ENCODE measurements at places on chromosomes 1 and 21.

DNA sequence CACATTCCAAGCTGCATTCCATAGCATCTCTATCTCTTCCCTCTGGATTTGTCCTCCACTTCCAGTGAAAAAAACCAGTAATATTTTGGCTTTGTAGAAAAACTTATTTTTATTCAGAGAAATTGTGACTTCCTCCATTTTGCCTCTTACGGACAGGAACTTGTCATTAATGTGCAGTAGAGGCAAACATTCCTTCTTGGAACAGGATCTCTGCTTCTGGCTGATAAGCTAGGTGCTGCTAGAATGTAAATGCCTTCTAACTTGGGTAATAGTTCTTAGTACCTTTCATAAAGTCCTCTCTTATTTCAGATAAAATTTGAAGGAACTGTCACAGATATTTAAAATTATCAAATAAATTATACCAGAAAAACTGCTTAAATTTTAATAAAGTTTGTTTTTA is 707.8 kb downstream of the USP25 start:
- no peak for DNase-seq

- DNase-seq: no peak
These were observed 777.9 kb downstream of the LTN1 start for GRCh38 chr21:28214786-28215185.

DNA sequence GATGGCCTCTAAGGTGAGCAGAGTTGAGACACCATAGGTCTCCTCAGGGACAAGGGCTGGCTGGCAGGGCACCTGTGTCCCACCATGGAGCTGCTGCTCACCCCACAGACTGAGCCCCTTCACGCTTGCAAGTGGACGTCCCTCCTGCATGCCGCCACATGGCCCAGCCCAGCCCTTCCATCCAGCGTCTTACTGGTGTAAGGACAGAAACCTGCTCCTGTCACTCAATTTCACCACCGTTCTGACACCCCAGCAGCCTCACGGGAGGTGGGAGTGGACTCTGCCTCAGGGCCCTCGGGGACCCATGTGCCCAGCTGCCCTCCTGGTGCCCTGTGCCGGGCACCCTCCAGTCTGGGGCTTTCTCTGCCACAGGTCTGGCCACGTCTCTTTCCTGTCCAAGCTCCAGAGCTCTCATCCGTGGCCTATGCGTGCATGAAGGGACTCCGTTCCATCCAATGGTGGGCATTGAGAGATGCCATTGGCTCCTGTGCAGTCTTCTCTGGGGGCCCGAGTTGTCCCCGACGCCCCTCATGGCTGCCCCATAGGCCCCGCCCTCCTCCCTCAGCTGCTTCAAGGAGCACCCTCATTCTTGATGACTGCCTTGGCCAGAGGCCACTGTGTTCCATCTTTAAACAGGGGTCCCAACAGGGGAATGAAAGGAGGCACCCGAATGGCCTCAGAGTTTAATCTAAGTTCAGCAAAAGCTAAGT is 42.6 kb upstream of the COL6A1 start:
- no peak for DNase-seq

GRCh38 chr1:71156590-71156989 is 75.8 kb upstream of the ZRANB2 start:
- DNase-seq: no peak

GRCh38 chr1:47213230-47213963 is 18.6 kb downstream of the TAL1 start:
- no peak for DNase-seq

- DNase-seq: no peak
These were observed 164.9 kb upstream of the PKN2 start for GRCh38 chr1:88519156-88519555.

DNA sequence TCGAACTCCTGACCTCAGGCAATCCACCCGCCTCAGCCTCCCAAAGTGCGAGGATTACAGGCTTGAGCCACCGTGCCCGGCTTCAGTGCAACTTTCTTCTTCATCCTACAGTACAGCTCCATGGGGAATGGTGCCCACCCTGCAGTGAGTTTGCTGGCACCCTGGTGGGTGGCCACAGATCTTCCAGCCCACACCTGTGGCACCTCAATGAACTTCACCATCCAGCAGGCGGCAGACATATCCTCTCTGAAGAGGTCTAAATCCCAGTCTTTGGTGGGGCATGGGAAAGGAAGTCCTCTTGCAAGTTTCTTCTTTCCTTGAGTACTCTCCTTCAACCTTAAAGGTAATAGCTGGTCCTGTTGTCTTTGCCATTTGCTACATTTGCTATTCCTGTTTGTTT is 18.1 kb upstream of the ZBTB8A start:
- no peak for DNase-seq

GRCh38 chr1:12275370-12275769 is 45.5 kb downstream of the VPS13D start:
- no peak for DNase-seq

DNA sequence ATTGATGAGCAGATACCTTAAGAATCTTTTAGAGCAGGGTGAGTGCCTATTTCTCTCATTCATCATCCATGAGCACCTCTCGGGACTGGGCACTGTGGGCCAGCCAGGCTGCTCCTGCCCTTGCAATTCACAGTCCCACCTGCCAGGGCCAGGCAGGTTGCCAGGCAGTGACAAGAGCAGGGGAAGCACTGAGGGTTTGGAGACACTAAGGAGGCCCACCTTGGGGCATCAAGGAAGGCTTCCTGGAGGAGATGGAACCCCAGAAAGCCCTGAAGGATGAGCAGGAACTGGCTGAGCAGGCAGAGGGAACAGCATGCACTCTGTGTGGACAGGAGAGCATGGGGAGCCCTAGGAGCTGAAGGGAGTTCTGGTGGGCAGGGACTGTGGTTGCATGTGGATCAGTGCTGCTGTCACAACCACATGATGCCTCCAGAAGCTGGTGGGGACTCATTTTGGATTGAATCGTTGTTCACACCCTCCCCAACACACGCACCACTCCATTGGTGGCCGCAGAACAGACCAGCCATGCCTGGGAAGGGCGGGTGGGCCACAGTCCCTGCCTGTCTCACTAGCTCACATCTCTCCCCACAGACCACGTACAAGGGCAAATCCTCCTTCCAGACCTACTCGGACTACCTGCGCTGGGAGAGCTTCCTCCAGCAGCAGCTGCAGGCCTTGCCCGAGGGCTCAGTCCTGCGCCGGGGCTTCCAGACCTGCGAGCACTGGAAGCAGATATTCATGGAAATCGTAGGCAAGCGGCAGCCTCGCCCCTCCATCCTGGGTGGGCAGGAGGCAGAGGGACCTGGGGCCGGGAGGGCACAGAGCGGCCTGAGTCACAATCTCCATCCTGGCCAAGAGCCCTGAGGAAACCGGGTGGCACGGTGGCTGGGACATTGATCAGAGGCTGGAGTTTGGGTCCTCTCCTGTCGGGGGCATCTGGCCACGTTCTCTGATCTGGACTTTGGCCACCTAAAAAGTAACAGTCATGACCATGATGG is 55.1 kb downstream of the DISP3 start:
- DNase-seq: no peak

DNA sequence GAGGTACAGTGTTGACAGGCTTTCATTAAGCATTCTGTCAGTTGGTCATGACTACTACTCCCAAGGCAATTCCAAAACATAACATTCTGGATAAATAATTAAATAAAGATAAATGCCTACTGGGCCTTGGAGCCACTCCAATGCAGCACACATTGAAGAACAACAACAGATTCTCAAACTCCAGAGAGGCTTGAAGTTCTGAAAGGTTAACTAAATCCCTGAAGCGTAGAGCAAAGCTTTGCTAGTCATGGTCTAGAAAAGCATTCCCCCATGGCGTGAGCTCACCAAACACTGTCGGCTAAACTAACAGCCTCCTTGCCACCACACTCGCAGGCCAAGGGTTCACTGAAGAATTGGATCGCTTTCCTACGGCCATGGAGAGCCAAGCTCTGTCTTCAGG is 268.0 kb downstream of the ATG4C start:
- no peak for DNase-seq

GRCh38 chr1:170027760-170028159 is 46.7 kb downstream of the KIFAP3 start:
- no peak for DNase-seq

- DNase-seq: no peak
These were observed 45.7 kb downstream of the SLC9A1 start for GRCh38 chr1:27109103-27109822.

DNA sequence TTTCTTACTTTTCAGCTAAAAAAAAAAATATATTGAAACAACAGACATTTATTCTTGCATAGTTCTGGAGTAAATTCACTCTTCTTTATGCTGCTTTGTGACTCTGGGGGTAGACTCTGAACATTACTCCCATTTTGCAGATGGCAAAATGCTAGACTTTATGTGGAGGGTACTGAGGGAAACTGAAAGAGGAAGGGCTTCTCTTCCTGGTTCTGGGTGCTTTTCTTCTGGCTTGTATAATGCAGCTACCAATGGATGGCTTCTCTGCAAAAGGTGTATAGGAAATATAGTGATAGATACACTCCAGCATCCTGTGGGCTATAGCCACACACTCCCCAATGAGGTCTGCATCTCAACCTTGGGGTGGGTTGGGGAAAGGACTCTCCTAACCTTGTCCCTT is 19.7 kb upstream of the ZBTB40 start:
- no peak for DNase-seq

GRCh38 chr1:228866468-228866867 is 131.2 kb downstream of the RHOU start:
- DNase-seq: no peak

DNA sequence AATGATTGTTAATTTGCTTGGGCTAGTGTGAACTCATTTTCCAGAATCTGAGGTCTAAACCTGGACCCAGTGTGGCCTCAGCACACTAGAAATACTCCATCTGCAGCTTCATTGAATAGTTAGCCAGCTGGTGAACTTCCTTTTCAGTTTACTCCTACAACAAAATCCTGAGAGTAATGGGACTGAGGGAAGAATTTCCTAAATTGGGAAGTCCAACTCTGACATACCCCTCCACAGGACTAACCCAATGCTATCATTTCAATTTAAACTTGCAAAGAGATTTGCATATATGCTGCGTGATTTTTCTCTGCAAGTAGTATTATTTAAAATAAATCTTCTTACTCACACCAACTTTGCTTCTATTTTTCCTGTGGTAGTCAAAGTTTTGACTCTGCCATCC is 27.8 kb upstream of the PIGC start:
- no peak for DNase-seq

DNA sequence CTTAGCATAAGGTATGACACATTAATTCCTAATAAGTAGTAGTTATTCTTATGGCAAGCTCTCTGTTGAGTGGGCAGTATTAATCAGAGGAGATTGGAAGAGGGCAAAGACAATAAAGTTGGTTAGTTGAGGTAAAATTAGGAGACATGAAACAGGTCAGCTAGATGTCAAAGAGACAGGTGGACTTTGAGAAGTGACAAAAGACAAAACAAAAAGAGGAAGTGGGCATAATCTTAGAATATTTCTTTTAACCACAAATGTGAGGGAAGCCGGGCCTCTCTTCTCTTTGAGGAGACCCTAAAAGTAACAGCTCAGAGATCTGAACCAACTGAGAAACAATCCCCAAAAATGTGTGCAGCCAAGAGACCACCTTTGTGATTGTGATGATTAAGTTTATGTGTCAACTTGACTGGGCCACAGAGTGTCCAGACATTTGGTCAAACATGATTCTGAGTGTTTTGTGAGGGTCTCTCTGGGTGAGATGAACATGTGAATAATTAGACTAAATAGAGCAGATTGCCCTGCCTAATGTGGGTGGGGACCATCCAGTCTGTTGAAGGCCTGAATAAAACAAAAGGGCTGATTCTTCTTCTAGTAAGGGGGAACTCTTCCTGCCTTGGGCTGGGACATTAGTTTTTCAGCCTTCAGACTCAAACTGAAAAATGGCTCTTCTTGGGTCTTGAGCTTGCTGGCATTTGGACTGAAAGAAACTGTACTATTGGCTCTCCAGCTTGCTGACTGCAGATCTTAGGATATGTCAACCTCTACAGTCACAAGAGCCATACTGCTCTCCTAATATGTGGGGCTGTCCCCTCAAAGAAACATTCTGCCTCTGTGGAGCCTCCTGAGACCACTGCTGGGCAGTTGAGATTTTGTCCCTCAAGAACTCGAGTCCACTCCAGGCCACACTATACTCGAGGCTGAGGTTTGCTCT is 40.0 kb downstream of the FCRL5 start:
- DNase-seq: no peak

DNA sequence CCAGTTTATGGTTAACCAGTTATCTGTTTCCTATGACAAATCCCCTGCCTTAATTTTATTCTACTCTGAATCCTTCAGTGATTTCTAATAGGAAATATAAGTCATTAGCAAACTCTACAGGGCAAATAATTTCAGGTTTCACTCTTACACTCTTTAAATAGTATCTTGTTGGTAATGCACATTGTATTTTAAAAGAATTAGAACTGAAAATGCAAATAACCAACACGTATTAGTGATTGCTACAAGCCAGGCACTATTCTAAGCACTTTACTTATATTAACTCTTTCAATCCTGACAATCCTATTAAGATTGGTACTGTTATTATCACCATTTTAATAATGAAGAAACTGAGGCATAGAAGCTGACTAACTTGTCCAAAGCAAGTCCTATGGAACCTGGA is 48.3 kb upstream of the LHX8 start:
- DNase-seq: no peak

DNA sequence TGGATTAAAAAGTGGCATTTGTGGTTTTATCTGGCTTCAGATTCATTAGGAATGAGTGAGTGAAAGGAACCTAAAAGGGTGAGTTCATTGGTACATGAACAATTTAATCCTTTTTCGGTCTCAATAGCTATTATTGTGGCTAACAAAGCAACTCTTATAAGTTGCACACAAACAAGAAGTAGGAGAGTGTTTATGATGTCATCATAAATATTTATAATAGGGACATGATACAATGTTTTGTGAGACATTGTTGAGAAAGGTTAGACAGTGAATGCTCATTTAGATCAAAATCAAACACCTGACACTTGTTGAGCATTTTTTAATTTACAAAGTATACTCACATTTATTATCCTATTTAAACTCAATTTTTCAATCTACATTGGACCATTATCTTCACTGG is 363.4 kb downstream of the PDE4B start:
- DNase-seq: no peak

- DNase-seq: no peak
These were observed 381.4 kb downstream of the RWDD3 start for GRCh38 chr1:95615421-95615820.

DNA sequence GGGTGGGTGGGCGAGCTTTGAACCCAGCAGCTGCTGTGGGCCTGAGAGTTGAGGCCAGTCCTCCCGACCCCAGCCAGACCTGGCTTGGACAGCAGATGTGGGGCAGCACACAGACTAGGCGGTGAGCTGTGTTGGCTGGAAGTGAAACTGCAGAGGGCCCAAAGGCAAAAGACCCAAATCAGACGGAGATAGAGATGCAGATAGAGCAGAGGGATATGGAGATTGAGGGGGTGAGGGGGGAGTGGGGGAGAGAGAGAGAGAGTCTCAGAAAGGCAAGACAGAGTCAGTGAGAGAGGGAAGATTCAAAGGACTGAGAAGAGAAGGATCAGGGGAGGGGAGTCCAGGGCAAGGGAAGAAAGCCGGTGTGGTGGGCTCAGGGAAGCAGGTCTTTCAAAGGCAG is 17.0 kb upstream of the POU3F1 start:
- no peak for DNase-seq

All from BJ (cell line).